ENCODE measurements at places on chromosomes 1 and 21. TPM values are rescaled to one million over a fixed set of nuclear protein-coding genes. Genes with fewer than 3 reads are reported as not detected.

KCNC4 gene
- 7.4 TPM for polyA plus RNA-seq

- no peak for DNase-seq
Measured at GRCh38 chr21:23398726-23399125, 2208.6 kb downstream of the MRPL39 start.

- DNase-seq = no peak
Measured at GRCh38 chr1:28966617-28967016, 52.2 kb downstream of the EPB41 start.

DNA sequence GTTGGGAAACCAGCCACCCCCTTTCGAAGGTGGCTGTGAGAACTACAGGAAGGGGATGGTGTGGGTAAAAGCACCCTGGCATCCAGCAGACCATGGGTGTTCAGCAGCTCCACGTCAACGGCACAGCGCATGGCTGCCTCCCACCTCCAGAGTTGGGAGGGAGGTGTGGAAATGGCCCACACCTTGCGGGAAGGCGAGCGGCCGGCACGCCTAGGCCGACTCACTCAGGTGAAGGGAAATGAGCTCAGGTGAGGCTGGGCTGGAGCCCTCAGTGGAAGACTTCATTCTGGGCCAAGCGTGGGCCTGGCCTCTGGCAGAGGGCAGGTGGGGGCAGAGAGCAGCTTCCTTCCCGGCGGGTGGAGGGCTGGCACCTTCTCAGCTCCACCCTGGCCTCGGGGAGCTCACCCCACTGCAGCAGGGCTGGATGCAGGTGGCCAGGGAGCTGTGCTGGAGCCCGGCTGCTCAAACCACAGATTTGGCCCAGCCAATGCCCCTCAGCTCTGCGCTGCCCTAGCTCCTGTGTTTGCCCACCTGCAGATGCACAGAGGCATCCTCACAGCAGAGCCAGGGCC is 24.8 kb upstream of the ALDH4A1 start:
- DNase-seq = no peak

GRCh38 chr1:211737115-211738035 is 62.0 kb upstream of the NEK2 start:
- no peak for DNase-seq

GRCh38 chr1:47241114-47242113 is 9.4 kb upstream of the TAL1 start:
- no peak for DNase-seq

DNA sequence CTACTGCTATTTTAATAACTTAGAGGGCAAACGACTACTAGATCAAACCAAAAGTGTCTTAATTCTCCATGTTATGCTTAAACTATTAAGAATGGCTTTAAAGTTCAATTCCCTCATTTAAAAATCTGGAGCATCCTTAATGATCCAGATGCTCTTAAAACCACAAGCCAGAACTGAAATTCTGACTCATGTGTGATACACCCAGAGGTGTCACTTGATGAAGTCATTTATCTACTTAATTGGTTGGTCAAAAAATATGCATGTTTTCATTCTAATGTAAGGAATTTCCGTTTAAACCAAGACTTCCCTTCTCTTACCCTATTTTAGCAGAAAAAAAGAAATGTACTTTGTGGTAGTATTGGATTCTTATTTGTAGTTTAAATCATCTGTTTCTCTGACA is 1261.2 kb upstream of the B3GALT2 start:
- DNase-seq = no peak

ANGPTL1 gene
- 0.14 TPM for polyA plus RNA-seq

DNA sequence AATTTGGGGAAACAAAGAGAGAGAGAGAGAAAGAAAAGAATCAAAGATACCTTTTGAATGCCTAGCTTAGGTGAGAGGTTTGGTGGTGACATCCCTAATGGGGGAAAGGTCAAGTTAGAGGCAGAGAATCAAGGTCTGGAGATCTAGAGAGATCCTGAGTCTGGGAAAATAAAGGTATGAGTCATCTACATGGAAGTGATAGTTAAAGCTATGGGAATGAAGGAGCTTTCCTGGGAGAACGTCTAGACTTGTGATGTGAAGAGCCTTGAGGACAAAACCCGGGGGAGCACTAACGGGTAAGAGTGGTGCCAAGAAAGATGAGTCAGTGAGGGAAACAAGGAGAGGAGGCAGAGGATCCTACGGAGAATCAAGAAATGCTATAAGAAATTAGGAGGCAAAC is 110.8 kb upstream of the RUNX1 start:
- DNase-seq = no peak

ANGPTL3 gene
- polyA plus RNA-seq = not detected

- no peak for DNase-seq
Measured at GRCh38 chr1:43008115-43009060, 49.7 kb upstream of the SLC2A1 start.

GRCh38 chr1:111422546-111423391 is 4.8 kb downstream of the OVGP1 start:
- DNase-seq = no peak

DNA sequence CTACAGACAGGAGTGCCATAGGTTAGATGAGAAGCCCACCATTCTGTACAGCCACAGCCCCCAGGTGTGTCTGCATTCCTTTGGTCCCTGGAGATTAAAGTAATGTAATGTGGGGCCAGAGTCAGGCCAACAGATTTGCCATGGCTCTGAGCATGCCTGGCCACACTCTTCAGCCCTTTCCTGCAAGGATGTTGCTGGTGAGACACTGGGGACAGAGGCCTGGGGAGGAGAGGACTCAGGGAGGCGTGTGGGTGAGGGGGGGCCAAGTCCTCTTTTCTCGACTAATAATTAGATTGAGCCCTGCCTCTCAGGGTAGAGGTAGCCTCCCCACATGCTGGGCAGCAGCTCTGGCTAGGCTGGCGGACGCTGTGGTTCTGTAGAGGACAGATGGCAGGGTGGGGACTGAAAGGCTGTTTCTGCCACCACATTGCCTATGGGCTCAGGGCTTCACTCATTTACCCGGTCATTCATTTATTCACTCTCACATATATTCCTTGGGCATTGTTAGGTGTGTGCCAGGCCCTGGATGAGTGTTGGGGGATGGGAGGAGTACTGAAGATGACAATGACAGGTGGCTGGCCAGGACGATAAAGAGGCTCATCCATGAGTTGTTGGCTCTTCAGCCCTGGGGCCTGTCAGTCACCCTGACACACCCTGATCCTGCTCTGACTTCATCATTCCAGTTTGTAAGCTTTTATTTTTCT is 7.1 kb upstream of the PRCC start:
- DNase-seq = peak; percentile 59

DNA sequence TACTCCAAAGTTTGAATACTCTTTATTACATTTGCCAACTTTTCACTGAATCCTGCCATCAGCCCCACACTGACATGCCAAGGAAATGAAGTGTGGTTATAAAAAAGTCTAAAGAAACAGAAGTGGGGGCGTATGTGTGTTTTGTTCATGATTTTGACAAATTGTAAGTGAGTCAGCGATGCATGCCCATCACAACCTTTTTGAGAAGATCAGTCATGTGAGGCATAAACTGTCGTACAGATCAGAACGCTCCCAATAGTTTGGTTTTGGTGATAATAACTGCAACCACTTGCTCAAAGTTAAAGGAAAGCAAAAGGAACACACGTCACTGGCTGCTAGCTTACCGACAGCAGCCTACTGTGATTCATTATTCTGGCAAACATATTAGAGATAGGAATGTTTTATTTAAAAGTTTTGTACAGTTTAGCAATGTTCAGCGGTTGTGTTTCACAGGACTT is 95.6 kb downstream of the RGS2 start:
- no peak for DNase-seq

- no peak for DNase-seq
Measured at GRCh38 chr1:233865902-233866301, 38.6 kb upstream of the SLC35F3 start.

DNA sequence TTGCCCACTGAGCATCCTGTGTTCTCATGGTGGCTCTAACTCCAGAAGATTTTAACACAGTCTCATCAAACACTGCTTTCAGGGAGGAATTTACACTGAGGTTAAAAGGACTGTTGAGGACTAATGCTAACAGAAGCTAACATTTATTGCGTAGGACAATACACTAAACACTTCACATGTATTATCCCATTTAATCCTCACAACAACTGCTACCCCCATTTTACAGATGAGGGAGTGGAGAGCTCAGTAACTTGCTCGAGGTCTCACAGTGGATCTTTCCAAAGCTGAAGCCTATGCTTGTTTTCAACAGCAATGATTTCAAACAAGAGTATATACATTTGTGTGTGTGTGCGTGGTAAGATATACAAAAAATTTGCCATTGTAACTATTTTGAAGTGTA is 13.9 kb downstream of the ATF3 start:
- DNase-seq = no peak

DNA sequence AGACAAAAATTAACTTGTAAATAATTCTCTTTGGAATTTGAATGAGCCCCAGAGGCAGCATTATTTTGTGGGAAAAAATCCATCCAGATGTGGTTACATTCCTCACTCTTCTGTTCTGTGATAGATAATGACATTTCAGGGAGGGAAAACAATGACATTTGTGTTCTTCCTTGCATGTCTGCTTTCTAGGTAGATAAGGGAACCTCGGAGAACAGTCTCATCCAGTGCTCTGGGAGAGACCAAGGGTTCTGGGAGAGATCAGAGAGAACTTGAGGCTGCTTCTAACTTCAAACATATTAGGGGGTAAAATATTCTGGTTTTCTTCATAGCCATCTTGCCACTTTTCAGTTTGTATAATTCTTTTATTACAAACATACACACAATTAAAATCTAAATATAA is 269.2 kb downstream of the NEGR1 start:
- DNase-seq = no peak

- DNase-seq = no peak
Measured at GRCh38 chr1:90155721-90156487, 161.0 kb downstream of the ZNF326 start.

GRCh38 chr1:175354080-175354479 is 161.5 kb upstream of the KIAA0040 start:
- no peak for DNase-seq

GRCh38 chr1:65256860-65257708 is 52.3 kb upstream of the DNAJC6 start:
- no peak for DNase-seq

HSD17B7 gene
- 14.4 TPM for polyA plus RNA-seq

- DNase-seq = no peak
Measured at GRCh38 chr1:229410370-229410691, 23.6 kb downstream of the ACTA1 start.

UCK2 gene
- polyA plus RNA-seq = 29.2 TPM

GRCh38 chr1:168717906-168718891 is 10.8 kb downstream of the DPT start:
- no peak for DNase-seq

DNA sequence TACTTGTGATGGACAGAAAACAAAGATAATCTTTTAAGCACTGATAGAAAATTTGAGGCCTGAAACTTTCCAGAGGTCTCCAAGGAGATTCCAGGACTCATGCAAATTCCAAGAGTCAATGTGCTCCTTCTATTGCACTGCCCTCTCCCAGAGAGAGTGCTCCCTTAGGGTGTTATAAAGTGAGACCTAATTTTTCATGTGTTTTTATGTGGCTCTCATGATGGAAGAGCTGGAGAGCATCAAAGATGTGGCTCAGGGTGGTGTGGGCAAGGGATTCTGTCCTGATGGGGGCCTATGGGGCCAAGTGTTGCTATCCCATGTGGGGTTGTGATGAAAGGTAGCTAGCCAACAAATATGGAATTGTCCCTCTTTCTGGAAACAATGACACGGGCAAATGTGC is 101.3 kb downstream of the PRRX1 start:
- DNase-seq = no peak

- DNase-seq = no peak
Measured at GRCh38 chr1:234536741-234537140, 57.8 kb upstream of the TARBP1 start.

DNA sequence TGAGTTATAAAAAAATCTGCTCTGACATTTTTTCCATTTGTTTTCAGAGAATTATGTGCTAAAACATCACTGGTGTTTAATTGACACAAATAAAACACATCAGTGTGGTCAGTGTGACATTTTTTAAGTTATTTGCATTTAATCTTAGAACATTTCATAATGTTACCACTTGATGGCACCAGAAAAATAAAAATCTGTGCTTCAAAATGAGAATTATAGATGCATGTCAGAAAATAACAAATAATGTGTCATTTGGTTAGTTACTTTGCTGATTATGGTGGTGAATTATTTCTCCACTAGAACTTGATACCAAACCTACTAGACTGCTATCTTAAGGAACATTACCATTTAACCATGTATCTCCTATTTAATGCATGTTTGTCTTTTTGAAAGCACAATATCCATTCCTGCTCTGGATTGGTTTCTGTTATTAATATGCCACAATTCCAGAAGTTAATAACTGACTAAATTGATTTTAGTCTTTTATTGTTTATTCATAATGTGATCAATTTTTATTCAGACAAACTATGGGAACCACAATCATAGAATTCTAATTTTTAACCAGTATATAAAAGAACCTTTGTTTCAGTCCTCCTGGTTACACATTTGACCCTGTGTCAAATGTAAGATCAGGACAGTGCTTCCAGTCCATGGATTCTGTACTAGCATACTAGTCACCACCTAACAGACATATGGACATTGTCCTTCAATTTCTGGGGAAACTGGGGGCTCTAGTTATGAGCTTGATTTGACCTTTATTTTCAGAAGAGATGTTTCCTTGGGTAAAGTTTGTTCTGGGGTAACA is 81.0 kb downstream of the RPS6KC1 start:
- peak; percentile 19 for DNase-seq

DNA sequence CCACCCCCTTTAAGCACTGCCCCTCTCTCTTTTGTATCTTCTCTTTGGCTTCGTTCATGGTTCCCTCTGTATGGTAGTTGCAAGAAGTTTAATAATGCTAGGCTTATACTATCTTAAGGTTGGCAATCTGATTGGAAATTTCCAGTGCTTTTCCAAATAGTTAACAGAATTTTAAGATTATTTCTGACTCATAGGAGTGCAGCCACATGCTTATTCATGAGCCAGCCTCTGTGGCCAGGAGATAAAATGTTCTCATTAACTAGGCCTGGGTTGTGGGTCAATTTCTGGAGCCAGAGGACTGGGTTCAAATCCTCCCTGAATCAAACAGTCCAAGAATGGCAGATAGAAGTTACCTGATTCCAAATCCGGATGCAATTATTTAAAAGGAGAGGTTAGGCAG is 103.1 kb downstream of the ATP6V1G3 start:
- no peak for DNase-seq

- no peak for DNase-seq
Measured at GRCh38 chr1:12480748-12481362, 137.2 kb downstream of the DHRS3 start.

DNA sequence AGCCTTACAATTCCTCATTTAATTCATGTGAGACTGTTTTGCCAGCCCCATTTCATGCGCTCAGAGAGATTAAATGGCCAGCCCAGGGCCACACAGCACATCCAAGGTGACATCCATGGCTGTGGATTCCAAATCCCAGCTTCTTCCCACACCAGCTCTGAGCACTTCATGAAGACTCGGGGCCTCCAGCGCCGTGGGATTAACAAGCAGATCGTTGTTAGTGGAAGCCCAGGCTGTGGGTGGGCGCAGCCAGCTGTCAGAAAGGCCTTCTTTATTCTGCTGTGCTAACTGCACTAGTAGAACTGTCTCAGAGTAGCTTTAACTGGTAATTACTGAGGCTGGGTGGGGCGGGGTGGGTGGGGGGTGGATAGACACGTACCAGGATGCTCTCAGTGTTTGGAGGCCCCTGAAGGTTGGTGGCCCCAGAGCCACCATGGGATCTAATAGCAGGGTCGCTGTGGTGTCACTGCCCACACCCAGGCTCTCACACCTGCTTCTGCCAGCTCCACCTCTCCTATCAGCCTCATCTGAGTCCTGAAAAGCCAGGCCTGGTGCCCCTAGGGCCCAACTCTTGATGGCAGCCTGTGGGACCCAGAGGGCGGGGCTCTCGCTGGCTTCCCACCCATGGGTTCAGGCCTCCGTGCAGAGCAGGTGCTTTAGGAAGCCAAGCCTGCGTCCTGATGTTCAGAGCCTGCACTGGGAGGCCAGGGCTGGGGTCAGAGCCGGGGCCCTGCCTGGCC is 3.4 kb downstream of the BMP8A start:
- no peak for DNase-seq

Measured in brain (organoid and tissue), 16 donors.